Fibroblast of skin of right biceps (primary cell): ENCODE measurements at places on chromosomes 5 and 9.

- DNase-seq = peak; percentile 59
These were observed 94.6 kb upstream of the DNAH5 start for GRCh38 chr5:14039063-14039462.

- no peak for DNase-seq
These were observed 18.1 kb upstream of the UBE2QL1 start for GRCh38 chr5:6430418-6431028.

DNA sequence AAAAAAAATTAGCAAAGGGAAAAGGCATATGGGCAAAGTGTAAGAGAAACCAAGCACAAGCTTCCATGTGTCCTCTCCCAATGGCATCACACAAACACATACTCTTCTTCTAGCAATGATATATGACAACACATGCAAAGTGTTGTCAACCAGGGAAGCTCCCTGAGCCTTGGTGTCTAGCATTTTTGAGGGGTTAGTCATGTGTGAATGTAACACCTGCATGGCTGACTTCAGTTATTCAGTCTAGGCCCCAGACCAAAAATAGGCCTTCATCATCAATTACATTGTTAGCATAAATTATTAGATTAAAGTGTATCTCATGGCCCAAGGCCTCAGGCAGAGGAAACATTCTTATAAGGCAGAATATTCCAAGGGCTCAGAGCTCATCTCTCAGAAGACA lies 450.0 kb downstream of the TLE1 start:
- DNase-seq = no peak

DNA sequence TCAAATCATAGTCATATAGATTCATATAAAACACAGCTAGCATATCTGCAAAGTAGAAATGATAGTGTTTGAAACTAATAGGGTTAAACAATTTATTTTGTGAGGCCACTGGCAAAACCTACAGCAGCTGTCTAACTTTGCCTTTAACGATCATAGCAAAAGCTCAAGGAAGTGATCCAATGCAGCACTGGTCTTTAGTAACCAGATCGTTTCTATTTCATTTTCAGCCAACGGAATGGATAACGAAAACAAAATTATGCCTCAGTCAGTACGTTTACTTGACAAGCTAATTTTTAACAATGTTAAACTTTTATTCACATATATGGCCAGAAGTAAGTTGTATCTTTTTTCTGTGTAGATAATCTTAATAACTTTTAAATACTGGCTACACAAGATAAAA lies 17.7 kb downstream of the MLLT3 start:
- no peak for DNase-seq

DNA sequence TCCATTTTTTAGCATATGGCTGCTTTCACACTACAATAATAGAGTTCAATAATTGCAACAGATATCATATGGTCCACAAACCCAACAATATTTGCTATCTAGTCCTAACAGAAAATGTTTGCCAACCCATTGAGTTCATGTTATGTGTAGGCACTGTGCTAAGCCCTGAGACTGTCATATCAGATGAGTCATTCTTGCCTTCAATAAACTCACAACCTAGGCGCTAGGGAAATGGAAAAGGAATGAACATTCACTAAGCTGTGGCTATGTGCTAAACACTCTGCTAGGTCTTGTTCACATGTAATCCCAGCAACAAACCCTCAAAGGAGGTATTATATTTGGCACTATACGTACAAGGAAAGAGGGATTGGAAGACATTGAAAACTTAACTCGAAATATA lies 8.4 kb upstream of the TIMD4 start:
- no peak for DNase-seq

DNA sequence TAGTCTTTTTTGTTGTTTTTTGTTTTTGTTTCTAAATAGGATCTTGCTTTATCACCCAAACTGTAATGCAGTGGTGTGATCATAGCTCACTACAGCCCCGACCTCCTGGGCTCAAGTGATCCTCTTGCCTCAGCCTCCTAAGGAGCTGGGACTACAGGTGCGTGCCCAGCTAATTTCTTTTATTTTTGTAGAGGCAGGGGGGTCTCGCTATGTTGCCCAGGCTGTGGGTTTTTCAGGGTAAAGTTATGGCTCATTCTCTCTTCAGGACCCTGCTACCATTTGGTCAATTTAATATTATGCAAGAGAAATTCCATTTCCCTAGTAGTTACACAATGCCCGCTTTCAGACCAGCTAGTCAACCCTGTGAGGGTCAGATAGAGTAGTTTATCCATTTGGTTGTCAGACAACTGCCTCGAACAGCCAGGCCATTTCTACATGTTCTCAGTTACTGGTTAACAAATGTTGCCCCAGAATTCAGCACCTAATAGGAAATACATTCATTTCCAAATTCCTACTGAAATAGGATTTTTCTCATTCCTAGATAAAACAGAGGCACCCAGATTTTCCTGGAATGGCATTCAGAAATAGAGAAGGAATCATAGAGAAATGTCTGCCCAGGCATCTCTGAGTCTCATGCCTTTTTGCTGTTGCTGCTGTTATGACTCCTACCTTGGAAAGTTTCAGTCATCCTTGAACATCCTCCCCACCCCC lies 6.4 kb upstream of the GLIS3 start:
- peak; percentile 83 for DNase-seq

- peak; percentile 81 for DNase-seq
These were observed 13.1 kb upstream of the DCAF12 start for GRCh38 chr9:34139477-34140146.

DNA sequence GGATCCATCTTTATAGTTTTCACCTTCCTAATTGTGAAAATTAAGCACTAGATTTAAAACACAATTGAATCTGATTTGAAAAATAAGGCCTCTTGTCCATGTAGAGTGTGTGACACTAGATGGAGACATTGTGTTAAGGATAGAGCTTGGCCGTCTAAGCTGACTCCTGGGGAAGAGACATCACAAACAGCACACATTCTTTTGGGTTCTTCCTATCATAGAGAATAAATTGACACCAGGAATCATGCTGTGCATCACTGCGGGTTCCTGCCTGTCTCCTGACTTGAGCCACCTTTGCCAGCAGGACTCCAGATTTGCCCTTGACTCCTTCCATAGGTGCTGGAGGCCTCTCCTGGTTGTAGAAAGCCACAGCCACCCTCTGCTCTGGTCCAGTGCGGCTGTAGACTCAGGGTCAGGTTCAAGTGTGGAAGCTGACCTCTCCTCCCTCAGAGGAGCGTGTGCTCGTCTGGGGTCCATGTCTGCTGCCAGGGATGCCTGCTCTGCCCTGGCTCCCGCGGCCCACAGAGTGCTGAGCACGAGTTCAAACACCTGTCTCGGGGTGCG lies 11.2 kb downstream of the ROPN1L start:
- DNase-seq = peak; percentile 86

DNA sequence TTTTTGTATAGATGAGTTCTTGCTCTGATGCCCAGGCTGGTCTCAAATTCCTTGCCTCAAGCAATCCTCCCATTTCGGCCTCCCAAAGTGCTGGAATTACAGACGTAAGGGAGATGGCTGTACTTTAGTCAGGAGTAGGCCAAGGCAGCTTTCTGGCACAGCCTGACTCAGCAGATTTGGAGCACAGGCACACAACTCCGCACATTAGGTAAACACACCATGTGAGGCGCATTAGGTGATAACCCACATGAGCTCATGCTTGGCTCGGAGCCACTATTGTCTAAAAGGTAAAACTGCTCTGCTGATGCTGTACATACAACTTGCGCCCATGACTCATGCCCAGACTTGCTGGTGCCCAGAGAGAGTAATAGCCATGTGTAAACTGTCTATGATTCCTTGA lies 1157.9 kb downstream of the TAF11L14 start:
- no peak for DNase-seq

DNA sequence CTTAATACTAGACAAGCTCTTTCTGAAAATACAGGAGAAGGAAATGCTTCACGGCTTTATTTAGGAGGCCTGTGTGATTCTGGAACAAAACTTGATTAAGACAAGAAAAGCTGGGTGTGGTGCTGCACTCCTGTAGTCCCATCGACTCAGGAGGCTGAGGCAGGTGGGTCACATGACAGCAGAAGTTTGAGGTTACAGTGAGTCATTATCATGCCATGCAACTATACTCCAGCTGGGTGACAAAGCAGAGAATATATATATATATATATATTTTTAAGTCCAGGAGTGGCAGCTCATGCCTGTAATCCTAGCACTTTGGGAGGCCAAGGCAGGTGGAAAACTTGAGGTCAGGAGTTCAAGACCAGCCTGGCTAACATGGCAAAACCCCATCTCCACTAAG lies 33.1 kb upstream of the SPIN1 start:
- peak; percentile 22 for DNase-seq

- DNase-seq = no peak
These were observed 60.7 kb downstream of the PARP8 start for GRCh38 chr5:50727149-50727496.

GRCh38 chr9:129320575-129321285 lies 142.7 kb upstream of the IER5L start:
- DNase-seq = peak; percentile 94

DNA sequence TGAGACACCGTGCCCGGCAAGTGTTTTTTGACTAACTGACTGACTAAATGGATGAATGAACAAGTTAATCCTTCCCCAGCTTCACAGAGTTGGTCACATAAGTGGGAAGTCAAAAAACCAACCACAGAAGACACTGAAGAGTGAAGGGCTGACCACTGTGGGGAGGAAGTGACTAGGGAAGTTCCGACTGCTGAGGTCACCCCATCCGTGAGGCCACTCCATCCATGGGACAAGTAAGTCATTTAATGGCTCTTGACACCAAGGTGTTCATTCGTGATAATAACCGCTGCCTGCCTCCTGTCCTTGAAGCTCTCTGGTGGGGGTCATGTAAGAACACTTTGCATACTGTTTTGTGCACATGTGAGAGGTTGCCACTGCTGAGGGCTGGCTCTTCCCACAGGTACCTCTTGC lies 22.2 kb upstream of the CXCL14 start:
- DNase-seq = no peak

DNA sequence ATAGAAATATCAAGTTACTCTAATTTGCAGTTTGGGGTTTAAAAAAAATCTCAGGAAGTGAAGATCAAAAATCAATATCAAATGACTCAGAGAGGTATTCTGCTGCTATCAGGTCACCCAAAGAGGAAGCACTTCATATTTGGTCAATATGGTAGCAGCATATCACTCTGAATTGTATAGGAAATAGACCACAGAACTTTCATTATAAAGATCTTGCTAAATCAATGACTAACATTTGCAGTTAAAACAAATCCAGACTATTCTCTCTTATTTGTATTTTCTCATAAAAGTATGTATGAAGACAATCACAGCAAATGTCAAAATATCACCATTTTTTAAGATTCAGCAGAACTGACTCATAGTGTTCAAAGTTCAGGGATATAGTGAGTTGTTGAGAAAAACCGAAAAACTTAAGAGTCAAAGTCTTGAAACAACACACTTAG lies 105.8 kb upstream of the PCSK1 start:
- peak; percentile 44 for DNase-seq

- peak; percentile 31 for DNase-seq
These were observed 746 bp upstream of the NPM1 start for GRCh38 chr5:171386861-171387344.

DNA sequence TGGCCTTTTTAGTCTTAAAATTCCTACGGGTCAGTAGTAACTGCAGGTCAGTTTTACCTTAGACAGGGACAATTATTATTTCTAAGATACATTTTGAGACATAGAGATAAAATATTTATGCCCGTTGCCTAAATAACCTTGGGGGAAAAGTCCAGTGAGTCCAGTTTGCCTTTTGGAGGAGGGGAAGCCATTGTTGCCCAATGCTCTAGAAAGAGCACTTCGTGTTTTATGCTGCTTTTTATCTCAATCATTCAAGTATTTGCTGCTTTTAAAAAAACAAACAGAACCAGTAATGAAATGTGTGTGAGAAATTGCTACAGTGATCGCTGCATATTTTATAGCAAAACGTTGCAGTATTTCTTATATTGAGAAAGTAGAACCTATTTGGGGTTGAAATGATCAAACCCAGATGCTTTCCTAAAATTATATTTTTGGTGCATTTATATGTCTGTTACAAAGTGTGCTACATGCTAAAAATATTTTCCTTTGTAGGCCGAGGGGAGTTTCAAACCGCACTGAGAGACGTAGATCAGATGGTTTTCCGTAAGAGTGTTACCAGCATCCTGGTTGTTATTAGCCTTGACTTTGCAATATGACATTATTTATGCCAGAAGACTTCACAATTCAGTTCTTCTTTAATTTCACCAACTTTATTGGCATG lies 266.8 kb downstream of the AOPEP start:
- DNase-seq = peak; percentile 74

DNA sequence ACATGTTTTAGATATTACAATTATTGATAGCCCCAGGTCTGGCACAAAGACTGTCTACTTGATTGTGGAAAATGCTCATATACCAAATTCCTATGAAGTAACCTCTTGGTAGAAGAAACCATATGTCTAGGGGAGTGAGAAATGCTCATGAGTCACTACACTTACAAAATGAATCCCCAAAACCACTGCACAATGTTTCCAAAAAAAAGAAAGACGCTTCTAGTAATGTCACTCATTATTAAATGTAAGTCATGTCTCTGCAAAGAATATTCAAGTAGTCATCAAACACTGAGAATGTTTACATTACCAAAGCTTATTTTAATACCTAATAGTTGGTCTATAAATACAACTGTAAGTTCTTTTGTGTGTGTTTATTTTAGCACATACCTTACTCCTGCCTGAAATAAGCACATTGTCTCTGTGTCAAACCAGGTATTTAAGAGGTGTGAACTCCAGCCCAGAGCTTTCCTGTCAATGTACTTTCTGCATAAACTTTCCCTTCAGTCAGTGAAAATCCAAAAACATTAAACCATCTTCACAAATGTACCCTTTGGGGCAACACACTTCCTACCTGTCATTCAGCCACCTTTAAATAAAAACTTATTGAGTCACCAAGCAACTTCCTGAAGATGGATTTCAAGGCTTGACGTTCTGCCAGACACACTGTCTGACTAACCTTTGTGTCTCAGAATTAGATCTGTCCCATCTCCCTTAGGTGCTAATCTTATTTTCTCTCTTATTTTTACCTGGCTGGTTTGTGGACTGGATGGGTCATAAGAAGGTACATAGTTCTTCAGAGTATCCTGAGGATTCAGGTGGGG lies 194.0 kb downstream of the NFIB start:
- peak; percentile 79 for DNase-seq

- DNase-seq = no peak
These were observed 189.4 kb downstream of the IRX2 start for GRCh38 chr5:2562036-2562435.

DNA sequence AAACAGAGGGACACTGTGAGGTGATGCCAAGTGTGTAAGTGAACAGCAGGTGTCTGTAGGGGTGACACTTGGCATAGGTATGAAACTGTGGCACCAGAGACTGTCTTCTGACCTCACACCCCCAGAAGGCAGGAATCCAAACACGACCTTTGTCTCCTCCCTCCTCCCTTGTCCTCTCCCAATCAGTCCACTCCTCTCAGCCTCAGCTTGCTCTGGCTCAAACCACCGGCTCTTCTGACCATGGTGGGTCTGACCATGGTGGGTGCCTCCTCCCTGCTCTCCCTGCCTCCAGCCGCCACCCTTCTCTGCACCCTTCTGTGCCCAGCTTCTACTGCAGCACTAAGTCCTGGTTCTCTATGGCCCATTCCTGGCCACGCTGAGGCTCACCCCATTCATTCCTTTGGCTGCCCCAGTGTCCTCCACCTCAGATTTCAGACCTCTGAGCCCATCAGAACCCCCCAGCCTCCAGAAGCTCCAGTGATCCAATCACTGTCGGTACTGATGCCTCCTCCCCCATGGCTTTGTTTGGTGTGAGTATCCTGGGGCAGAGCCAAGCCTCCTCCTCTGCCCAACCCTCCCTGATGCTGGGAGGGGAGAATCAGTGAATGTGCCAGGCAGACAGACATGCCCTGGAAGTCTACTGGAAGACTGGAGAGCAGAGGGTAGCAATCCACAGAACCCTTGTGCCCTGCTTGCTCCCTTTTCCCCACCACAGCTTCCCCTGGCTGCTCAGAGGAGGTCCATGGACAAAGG lies 1.7 kb upstream of the ARID3C start:
- no peak for DNase-seq
